ENCODE measurements at places on chromosomes 5 and 9.

GRCh38 chr9:114038724-114039313 lies 39.3 kb downstream of the AMBP start:
- DNase-seq = no peak

DNA sequence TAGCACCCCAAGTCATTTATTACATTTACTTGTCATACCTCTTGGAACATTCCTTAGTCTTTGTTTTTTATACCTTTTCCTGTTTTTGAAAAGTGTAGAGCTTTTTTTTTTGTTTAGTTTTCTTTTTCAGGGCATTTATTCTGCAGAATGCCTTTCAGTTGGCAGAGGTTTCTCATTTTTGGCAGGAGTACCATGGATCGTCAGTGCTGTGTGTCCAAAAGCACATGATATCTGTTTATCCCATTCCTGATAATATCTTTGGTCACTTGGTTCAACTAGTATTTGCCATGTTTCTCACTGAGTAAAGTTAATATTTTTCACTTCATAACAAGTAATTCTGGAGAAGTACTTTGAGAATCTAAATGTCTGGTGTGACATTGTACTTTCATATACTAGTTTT lies 10.7 kb downstream of the OGN start:
- no peak for DNase-seq

- no peak for DNase-seq
Measured at GRCh38 chr5:96615223-96615622, 47.0 kb upstream of the CAST start.

DNA sequence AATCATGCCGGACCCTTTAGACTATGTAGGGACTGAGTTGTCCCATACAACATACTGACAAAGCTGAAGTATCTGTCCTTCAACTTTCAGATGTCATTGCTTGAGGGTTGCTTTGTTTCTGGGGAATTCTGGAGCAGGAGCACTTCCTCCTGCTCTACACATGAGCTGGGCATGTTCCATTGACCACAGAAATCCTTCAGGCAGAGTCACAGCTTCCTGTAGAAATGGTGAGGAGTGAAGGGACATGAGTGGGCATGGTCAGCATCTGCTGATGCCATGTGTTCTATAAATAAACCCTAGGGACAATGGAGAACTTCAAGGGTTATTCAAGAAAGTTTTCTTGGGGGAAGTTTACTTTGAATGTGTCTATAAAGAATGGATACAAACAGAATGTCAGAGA lies 296.6 kb upstream of the FBXL7 start:
- DNase-seq = no peak

GRCh38 chr9:78682216-78682615 lies 385.3 kb downstream of the PSAT1 start:
- DNase-seq = no peak

DNA sequence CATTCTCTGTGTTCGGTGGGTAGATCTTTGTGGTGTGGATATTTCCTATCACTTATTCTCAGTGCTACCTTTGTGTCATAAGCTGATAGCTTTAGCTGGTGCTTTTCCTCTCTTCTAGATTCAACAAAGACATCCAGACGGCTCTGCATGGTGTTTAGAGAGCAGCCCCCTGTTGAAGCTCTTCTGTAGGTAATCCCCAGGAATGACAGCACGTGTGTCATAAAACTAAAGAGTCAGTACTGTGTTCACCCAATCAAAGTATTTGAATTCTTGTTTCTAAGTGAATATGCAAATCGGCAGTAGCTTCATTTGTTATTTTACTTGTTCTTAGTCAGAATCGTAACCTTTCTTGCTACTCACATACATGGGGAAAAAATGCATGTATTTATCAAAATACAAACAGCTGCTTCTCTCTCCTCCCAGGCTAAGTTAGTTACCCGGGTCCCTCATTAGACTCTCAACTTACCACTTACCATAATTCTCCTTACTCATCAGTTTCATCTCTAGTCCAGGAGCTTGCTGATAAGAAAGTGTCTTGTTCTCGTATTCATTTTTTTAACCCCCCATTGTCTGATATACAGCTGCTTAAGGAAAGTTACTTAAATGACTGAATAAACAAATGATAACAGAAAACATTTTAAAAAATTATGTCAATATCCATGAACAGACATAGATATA lies 1696.0 kb upstream of the WWC1 start:
- DNase-seq = no peak

- DNase-seq = no peak
Measured at GRCh38 chr5:177427211-177427822, 841 bp downstream of the GRK6 start.

- peak; percentile 94 for DNase-seq
Measured at GRCh38 chr5:181223058-181223728, at the start of gene TRIM41. TSS of gene TRIM41 (plus strand) at chr5:181223281. CDS start at chr5:181224000, 719 bp downstream.

DNA sequence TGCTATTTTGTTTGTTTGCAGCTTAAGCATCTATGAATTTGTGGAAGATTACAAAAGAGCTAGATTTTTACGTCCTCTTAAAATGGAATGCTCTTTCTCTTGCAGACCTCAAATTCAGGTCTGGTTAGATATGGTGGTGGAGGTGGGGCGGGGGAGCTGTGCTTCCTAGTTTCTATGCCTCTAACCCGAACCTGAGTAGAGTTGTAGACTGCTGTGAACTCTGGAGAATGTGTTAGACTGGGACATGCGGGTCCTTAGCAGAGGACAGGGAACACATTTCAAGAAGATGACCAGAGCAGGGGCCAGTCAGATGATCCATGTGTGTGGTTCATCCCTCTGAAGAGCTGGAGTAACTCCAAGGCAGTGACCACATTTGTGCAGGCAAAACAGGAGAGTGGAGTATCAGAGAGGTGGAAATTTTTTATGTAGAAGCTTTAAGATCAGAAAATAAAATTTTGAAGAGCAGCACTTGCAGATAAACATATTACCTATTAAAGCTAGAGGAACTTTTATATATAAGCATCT lies 154.9 kb downstream of the FAM174A start:
- DNase-seq = no peak

DNA sequence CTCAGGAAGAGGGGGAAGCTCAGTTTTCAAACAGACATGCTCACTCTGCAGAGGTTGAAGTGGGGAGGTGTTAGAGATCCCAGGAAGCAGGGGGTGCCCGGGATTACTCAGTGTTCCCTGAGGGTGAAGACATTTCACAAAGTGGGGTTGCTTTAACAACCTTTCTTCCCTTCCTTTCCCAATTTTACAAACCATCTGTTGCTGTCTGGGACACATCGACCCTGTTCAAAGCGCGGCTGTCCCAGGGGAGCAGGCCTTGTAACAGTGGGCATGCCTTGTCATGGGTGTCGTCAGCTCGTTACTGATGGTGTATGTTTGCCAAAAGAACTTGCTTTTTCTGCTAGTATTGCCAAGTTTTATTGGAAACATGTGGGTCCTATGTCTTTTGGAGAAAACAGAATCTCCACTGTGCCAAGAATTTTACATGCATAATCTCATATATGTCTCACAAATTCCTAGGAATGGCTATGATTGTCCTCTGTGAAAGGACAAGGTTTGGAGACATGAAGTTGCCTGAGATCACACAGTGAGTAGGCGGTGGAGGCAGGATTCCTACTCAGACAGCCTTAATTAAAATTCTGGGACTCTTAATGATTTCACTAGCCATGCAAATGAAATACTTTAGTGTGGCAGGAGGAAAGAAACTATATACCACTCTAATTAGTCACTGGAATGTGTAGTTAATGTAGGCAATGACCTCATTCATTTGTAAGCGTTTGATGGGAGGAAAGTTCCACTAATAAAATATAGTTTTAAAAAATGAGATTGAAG lies 198.9 kb downstream of the NXNL2 start:
- no peak for DNase-seq

DNA sequence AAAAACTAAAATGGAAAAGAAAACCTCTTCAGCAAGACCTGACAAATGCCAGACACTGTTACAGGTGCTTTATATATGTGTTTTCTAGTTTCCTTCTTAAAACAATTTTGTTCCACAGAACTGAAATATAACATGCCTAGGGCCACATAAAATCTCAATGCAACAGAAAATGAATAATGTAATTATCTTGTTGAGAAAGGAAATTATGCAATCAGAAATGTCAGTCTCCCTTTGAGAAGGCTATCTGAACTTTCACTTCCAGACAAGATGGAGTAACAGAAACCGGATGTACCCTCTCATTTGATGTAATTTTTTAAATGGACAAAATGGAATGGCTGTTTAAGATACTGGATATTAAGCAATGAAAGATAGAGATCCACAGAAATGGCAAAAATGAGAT lies 79.2 kb downstream of the AGTPBP1 start:
- DNase-seq = no peak

- DNase-seq = no peak
Measured at GRCh38 chr5:69013481-69013880, 80.3 kb upstream of the SLC30A5 start.

- DNase-seq = no peak
Measured at GRCh38 chr9:98316445-98317133, 61.1 kb upstream of the TBC1D2 start.

DNA sequence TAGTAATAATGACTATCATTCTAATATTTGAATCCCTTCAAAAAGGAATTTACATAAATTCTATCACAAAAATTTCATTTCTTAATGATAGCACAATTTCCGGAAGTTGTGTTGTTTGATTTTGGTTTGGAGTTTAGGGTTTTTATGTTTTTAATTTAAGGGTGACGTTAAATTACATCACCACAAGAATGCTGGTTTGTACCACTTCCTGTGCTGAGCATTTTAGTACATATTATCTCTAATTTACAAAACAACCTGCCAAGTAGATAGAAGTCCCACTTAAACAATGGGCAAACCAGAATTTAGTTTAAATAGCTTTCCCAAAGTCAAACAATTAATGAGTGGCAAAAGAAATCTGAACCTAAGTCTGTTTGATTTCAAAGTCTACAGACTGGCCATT lies 63.4 kb downstream of the DENND1A start:
- DNase-seq = no peak

DNA sequence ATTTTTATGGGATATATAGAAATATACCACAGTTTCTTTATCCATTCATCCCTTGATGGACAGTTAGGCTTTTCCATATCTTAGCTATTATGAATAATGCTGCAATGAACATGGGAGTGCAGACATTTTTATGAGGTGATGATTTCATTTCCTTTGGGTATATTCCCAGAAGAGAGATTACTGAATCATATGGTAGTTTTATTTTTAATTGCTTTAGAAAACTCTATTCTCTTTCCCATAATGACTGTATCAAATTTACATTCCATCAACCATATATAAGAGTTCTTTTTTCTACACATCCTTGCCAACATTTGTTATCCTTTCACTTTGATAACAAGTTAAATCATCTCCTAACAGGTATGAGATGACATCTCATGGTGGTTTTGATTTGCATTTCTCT lies 821.6 kb downstream of the TLE1 start:
- DNase-seq = no peak

DNA sequence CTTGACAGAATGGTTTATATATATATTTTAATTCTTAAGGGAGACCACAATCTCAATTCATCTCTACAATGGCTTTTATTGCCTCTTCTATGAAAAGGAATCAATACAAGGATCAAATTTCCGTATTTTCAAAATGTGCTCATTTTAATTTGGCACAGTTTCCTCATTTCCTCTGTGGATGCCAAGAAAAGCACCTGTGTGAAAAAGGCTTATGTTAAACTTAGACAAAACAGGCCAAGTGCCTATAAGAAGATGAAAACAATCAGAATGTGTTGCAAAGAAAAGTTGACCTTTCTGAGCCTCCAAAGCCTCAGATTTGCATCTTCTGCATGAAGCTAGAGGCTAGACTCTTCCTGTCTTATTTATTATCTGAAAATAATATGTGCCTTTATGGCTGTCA lies 173.7 kb upstream of the SLC12A2 start:
- DNase-seq = no peak

GRCh38 chr9:38335686-38336085 lies 56.8 kb upstream of the ALDH1B1 start:
- DNase-seq = no peak

DNA sequence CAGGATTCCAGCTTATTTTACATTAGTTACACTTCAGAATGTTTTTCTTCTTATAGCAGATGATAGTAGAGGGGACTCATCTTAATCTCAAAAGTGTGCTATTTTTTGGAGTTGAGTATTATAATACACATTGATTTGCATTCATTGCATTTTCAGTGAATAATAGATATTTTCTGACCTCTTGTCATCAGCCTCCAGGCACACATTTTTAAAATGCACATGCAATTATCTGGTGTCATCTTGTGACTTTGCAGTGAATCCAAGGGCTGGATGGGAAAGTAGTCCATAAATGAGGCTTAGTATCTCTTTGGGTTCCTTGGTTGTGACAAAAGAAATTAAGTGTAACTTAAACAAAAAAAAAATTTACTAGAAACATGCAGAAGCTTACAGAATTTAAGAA lies 28.1 kb upstream of the POU4F3 start:
- DNase-seq = no peak

GRCh38 chr9:128125580-128126354 lies 1.8 kb downstream of the PTGES2 start:
- DNase-seq = no peak

- DNase-seq = no peak
Measured at GRCh38 chr5:133851521-133851920, 116.9 kb downstream of the C5orf15 start.

DNA sequence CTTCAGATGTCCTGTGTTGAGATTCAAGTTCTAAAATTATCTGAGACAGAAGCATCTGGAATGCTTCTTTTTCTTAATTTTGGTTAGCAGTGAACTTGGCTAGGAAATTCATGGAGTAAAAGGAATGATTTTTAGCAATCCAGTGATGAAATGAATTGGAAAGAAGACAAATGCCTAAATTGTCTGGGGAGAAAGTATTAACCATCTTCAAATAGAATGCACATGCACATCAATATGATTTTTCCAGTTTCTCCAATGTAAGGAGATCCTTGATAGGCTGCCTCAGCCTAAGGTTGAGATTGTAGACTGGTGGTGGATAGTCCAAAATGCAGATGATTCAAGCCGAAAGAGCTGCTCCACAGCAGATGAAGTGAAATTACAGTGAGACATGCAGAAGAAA lies 106.7 kb downstream of the PCSK5 start:
- no peak for DNase-seq

DNA sequence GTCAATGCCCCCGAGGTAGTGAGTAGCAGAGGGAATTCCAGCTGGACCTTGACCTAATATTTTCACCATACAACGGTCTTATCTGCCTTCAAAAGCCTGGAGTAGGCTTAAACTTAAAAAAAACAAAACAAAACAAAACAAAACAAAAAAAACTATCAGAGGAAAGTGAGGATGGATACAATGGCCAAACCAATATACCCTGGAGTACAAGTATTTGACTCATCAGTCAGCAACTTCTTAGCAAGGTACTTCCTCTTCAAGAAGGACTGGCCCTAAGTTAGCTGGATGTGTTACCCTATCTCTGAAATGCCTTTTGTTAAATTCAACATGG lies 160.6 kb upstream of the GNA14 start:
- no peak for DNase-seq

GRCh38 chr5:117888688-117889087 lies 1099.7 kb downstream of the DTWD2 start:
- DNase-seq = no peak

- no peak for DNase-seq
Measured at GRCh38 chr5:100590867-100591266, 55.7 kb downstream of the FAM174A start.

GRCh38 chr5:89349246-89349980 lies 466.4 kb upstream of the MEF2C start:
- no peak for DNase-seq

- no peak for DNase-seq
Measured at GRCh38 chr5:129125819-129126218, 31.3 kb downstream of the ISOC1 start.

GRCh38 chr9:76200745-76201144 lies 193.5 kb downstream of the RFK start:
- no peak for DNase-seq
